ENCODE measurements at places on chromosomes 5 and 9. TPM values are rescaled to one million over a fixed set of nuclear protein-coding genes. Genes with fewer than 3 reads are reported as not detected.

DNA sequence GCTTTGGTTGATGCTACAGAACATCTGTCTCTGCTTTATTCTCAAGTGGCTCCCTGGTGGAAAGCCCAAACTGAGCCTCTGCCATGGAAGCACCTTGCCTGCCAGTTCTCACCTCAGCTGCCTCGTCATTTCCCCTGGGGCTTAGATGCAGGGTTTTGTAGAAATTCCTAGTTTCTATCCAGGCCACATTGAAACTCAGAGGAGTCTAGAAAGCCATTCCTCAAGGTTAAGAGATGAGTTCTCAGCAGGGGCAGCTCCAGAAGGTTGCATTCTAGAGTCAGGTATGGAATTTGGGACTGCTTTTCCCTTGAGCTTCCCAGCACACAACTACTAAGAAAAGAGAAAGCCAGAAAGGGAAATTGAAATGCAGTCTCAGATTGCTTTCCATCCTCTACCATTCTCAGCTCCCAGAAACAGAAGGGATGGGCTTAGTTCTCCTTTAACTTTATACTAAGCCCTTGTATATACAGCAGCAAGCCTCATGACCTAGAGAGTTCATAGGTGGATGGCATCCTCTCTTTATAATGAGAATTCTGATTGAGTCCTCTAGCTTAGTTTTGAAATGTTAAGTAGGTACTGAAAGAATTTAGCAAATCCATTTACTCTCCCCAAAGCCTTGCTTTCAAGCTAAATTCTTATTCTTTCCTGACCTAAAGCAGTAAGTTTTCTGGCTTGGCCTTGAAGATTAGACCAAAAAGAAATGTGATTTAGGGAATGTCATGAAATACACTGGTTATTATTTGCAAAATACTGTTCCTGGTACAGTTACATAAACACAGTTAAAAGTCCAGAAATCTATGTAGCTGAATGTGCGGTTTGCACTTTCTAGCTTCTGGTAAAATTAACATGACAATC lies 66.0 kb upstream of the MEF2C start:
- H3K27ac ChIP-seq = no peak overlapping the region
- H3K27me3 ChIP-seq = no peaks in the 10 kb centered on the region
- peaks cover 3% of the 10 kb centered on the region for H3K4me1 ChIP-seq

GRCh38 chr9:33908114-33908513 lies 91.2 kb downstream of the UBE2R2 start:
- DNase-seq = no peak
- no peak overlapping the region for H3K4me3 ChIP-seq
- peaks cover 11% of the 10 kb centered on the region for H3K36me3 ChIP-seq
- no peaks in the 10 kb centered on the region for H3K27me3 ChIP-seq
- H3K4me1 ChIP-seq = no peaks in the 10 kb centered on the region

DNA sequence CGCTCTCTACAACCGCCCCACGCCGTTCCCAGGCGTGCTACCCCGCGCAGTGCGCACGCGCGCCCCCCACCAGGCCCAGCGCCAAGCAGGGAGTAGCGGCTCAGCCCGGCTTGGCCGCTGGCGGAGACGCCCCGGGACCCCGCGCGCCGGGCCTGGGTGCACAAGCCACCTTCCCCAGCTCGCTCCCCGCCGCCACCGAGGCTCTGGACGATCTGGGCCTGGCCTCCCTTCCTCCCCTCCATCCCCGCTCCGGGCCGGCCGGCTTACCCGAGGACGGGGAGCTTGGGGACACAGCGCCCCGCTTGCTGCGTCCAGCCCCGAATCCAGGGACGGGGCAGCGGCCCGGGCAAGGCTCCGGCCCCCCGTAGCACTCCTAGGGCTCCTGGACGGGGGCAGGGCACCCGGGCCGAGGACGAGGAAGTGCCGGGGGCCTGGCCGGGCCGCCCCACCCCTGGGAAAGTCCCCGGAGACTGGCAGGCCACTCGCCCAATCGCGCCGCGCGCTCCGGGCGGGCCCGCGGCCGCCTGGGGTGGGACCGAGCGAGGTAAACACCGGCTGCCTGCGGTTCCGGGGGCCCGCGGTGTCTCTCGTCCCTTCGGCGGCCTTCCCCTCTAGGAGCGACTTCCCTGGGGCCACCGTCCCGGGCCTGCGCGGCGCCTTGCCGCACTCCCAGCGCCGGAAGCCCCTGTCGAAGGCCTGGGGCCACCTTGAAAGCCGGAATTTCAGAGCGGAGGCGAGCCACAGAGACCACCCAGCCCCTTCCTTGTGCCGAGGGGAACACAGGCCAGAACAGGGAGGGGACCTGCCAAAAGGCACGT lies at the start of gene TNIP1:
TSS of gene TNIP1 (minus strand) at position 422 of the 818 bp plus-strand sequence. CDS start 15,939 bp downstream, outside the sequence.
- H3K27me3 ChIP-seq = no peaks in the 10 kb centered on the region
- DNase-seq = peak; percentile 98
- H3K4me1 ChIP-seq = peaks cover 4% of the 10 kb centered on the region
- no peaks in the 10 kb centered on the region for H3K36me3 ChIP-seq

DNA sequence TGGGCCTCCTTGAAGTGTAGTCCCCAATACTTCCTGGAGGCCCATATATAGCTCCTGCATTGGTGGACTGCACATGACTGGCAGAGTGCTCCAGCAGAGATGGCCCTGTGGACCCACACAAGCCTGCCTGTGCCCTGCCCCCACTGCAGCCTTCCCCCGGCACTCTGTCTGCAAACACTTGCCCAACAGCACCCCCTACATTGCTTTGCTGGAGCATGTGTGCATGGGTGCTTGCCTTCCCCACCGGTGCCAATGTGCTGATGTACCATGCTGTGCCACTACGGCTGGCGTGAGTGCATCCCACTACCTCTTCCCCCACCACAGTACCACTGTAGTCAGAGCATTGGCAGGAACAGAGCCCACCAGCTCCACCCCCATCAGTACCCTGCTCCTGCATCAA lies 563.6 kb upstream of the CTNND2 start:
- DNase-seq = no peak
- H3K4me1 ChIP-seq = no peaks in the 10 kb centered on the region
- no peak overlapping the region for H3K4me3 ChIP-seq
- H3K27me3 ChIP-seq = no peaks in the 10 kb centered on the region

- no peaks in the 10 kb centered on the region for H3K27me3 ChIP-seq
- no peak for DNase-seq
- no peak overlapping the region for H3K27ac ChIP-seq
These were observed 231.5 kb downstream of the MPDZ start for GRCh38 chr9:13047827-13048587.

DNA sequence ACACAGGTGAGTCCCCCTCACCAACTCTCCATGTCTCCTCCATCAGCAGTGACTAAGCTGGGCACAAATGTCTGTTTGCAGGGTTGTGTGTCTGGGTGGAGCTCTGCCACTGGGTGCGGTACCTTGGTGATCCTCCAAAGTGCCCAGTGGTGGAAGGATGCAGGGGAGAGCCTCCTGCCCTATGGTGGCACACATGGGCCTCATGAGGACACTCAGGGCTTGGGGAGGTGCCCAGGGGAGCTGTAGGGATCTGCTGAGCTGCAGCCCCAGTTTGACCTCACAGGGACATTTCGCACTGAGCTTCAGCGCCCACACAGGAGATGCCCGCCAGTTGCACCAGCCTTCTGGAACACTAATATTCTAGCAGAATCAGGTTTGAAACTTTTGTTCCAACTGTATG lies 29.5 kb downstream of the S1PR3 start:
- peaks cover 13% of the 10 kb centered on the region for H3K36me3 ChIP-seq
- no peak overlapping the region for H3K4me3 ChIP-seq
- H3K4me1 ChIP-seq = peaks cover 27% of the 10 kb centered on the region
- no peak for DNase-seq
- H3K27ac ChIP-seq = peak overlapping the region; percentile 70
- H3K27me3 ChIP-seq = no peaks in the 10 kb centered on the region

GRCh38 chr9:33164138-33164809 lies 2.9 kb downstream of the B4GALT1 start:
- no peaks in the 10 kb centered on the region for H3K27me3 ChIP-seq
- DNase-seq = no peak
- no peak overlapping the region for H3K4me3 ChIP-seq
- no peaks in the 10 kb centered on the region for H3K36me3 ChIP-seq

DNA sequence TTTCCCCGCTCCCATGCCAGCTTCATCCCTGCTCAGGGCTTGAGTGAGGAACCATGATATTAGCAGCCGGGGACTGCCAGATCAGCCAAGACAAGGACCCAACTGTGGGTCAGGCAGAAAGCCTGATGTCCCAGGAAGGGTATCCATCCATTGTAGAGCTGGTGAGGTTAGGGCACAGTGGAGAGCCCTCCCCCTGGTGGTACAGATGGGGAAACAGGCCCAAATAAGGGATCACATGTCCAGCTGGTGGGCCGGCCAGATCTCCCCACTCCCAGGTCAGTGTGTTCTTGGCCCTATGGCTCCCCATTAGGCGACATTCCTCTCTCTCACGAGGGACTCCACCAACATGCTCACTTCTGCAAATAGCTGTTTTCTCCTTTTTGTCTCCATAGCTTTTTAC lies 9.0 kb downstream of the CDX1 start:
- H3K4me3 ChIP-seq = no peak overlapping the region
- H3K4me1 ChIP-seq = no peaks in the 10 kb centered on the region
- no peaks in the 10 kb centered on the region for H3K36me3 ChIP-seq
- H3K27ac ChIP-seq = no peak overlapping the region

NR4A3 gene
- polyA plus RNA-seq = 2.1 TPM

FCN2 gene
- polyA plus RNA-seq = not detected

IFNB1 gene
- not detected for polyA plus RNA-seq

CFAP90 gene
- 0.06 TPM for polyA plus RNA-seq

OLFML2A gene
- 4.8 TPM for polyA plus RNA-seq

LCN1 gene
- polyA plus RNA-seq = not detected

ST6GALNAC6 gene
- 34.8 TPM for polyA plus RNA-seq

DOCK8 gene
- polyA plus RNA-seq = not detected

EGFL7 gene
- polyA plus RNA-seq = 43.0 TPM

MYOT gene
- polyA plus RNA-seq = 0.02 TPM

Data from SK-N-SH (cell line).